ENCODE measurements at places on chromosomes 1 and 21.
A peak's percentile ranks its signal among the peaks of the same experiment; 100 is the strongest.

DNA sequence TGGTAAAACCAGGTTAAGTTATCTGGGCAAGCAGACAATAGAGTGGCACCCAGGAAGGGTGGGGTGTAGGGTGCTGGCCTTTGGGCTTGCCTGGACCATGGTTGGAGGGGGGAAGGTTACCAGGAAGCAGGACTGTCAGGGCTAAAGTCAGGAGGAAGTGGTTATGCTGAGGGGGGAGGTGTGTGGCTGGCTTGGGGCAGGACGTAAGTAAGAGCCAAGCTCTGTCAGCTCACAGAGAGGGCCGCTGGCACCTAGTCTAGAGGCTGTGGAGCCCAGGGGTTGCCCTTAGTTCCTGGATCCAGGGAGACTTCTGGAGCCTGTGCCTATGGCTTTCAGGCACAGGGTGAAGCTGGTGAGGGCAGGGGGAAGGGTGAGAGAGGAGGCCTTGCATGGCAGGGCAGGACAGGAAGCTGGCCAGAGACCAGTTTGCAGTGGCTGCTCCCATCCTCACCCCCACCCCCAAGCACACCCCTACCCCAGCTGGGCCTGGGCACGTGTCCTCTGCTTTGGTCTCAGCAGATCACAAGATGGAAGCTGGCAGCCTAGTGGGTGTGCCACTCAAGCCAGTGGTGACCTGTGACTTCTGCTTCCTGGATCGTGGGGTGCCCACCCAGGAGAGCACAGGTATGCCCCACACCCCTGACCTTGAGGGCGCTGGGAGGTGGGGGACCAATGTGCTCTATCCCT, 20.5 kb upstream of the SMYD3 start:
- no peak for DNase-seq

DNA sequence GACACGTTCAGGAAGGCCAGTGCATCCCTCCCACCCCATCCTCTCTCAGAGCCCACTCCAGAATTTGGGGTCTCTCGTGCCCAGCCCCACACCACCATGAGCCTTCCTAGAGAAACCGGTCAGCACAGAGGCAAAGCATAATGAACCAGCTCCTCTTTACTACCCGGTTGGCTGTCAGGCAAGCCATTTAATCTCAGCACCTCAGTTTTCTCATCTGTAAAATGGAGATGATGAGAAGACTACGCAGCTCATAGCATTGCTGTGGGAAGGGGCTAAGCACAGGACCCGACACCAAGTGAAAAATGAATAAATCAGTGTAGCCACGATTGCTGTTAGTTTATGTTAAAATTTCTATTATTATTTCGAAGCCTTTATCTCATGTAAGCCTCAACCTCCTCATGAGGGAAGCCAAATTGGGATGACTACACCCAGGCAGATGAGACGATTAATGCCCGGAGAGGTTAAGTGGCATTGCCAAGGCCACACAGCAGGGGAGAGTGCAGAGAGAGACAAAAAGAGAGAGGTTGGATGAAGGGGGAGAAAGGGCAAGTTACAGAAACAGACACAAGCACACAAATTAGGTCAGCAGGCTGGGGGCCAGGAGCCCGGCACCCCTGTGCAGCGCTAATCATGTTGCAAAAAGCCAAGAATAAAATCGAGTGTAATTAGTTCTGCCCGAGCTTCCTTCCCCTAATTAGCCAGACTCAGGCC, 25.7 kb downstream of the SDC3 start:
- no peak for DNase-seq

- DNase-seq: no peak
Observed at GRCh38 chr1:207109004-207109403, 5.0 kb downstream of the C4BPA start.

DNA sequence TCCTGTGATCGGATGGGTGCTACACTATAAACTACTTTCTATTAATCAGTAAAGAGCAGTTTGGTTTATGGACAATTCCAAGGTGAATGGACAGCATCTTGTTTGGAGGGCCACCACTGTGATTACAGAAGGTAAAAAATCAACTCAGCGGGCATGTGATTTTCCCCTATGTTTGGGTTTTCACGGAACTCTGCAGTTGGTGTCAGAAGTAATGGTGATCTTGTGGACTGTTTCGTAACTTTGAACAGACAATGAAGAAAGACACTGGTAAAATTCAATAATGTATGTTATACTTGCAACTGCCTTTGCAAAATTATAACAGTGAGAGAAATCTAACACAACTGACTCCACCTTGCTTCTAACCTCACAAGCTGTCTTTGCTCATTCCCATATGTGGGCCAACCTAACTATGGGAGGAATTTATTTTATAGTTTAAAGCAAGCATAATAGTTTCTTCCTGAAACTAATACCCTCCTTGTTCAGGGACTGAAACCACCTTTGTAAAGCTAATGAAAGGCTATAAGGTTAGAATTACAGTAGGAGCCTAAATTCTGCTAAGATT, 53.2 kb downstream of the TRIM33 start:
- no peak for DNase-seq

DNA sequence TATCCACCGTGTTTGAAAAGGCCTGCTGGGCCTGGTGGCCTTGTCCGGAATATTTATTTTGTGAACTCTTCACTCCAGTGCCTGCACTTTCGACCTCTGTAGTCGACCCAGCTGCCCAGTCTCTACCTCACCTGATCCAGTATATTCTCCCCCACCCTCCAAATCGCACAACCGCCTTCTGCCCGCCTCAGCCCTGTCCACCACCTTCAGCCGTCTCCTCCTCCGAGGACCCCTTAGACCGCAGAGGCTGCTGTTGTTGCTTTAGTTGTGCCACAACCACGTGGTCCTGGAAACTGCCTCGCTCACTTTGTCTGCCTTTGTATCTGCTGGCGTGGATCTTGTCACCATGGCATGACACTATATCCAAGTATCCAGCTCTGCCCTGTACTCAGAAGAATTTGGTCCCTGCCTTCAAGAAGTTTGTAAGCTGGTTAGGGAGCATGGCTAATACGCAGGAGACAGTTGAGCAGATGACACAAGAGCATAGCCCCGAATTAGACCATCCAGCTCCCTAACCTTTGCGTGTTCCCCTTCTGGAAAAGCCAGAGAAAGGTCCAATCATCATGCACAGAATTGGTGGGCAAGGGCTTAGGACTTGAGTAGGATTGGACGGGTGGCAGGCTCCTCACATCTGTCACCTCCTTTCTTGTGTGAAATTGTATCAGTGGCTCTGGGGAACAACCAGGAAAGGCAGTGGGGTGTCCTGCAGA, 1.5 kb downstream of the PHGDH start:
- DNase-seq: peak; percentile 57

DNA sequence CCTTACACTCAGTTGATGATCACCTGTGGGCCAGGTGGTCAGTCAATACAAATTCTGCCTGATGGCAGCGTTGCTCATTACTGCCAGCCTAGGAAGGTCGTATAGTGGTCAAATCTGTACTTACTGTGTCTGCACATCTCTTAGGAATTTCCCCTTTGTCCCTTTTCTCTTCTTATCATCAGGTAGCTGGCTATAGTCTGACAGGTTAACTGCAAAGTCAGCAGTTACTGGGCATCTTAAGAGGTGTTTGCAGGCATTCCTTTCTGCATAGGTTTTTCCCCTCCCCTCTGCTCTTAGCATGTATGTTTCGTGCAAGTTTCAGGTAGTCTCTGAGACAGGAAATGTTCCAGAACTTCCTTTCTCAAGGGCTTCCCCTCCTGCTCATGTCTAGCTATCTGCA, 298.7 kb downstream of the LRRIQ3 start:
- DNase-seq: no peak

- DNase-seq: no peak
Observed at GRCh38 chr1:200671235-200671786, 1.6 kb upstream of the DDX59 start.

GRCh38 chr1:26814377-26814776, 12.1 kb upstream of the ZDHHC18 start:
- no peak for DNase-seq

- DNase-seq: no peak
Observed at GRCh38 chr21:20445971-20446370, 552.2 kb upstream of the NCAM2 start.

DNA sequence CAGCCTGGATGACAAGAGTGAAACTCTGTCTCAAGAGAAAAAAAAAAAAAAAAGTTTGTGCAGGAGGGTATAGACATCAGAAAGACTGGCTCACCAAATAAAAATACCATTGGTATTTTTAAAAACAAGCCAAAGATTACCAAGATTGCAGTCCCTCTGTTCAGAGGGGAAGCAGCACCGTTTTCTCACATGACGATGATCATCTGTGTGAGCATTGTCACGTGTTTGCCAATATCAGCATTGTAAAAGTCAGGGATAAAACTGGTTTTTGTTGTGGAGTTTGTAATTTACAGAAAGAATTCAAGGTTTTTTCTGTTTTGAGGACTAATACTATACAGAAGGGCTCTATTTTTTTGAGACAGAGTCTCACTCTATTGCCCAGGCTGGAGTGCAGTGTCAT, 26.5 kb downstream of the ZNF362 start:
- DNase-seq: no peak

GRCh38 chr1:6867729-6868659, 82.7 kb downstream of the CAMTA1 start:
- no peak for DNase-seq

DNA sequence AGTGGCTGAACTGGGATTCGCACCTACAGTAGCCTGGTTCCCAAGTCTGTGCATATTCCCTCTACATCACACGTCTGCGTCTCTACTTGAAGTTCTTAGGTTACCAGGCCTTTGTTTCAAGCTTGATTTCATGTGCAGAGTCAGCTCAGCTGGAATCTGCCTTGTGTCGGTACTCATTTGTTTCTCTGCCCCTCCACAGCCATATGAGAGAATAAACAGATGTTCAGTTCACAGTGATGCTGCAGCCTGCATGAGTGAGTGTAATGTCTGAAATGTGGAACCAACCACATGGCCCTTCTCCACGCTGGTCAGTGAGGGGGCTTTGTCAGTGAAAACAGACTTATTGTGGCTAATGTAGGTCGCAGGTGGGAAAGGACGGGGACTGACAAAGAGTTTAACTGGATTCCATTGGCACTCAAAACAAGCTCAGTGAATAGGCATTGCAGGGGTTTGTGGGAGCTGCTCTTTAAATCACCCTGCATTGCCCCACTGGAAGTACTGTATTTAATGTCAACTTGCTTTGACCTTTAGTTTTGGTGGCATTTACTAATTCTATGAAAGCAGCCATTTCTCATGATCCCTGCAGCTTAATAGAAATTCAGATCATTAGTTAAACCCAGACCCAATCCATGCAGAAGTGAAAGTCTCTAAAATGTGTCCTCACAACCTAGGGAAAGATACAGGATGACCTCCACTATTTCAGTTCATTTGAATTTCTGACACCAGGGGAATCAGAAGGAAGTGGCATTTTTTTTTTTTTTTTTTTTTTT, 136.4 kb upstream of the FAM78B start:
- no peak for DNase-seq

GRCh38 chr1:177737456-177737855, 232.4 kb downstream of the SEC16B start:
- no peak for DNase-seq

DNA sequence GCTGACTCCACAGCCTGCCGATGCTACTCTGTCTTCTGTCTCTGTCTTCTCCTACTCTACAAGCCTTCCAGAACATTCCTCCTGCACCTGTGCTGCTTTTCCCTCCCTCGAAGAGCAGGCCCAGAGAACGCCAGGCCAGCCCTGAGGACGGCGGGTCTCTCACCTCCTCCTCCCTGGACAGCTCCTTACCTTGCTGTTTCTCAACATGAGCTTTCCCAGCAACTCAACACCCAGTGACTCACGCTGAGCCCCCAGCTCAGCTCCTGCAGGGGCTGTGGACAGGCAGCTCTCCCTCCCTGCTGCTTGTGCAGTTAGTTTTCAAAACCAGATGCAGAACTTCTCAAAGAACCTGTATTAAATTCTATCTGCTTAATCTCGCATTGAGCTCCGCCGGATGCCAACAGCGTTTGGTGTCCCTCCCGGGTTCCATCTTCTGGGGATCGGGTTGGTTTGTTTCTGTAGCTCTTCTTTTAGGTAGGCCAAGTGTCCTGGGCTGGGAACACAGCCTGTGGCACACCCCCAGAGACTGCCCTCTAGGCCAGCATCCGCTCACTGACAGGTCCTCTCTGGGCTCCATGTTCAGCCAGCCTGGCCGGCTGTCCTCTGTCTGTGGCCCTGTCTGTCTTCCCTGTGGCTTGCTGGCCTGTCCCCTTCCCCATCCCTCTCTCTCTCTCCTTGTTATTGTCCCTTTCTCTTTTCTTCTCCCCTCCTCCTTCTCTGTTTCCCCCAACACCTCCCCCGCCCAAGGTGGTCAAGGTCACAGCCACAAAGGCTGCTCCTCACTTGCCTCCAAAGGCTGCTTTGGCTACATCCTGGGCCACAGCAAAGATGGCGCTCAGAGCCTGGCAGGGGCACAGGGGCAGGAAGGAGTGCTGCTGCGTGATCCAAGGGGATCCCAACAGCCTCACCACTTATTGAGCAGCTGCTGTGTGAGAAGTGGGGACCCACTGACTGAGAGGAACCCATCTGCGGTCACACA, 391.0 kb downstream of the MATN1 start:
- no peak for DNase-seq

- no peak for DNase-seq
Observed at GRCh38 chr1:5393603-5394002, 598.6 kb downstream of the NPHP4 start.

DNA sequence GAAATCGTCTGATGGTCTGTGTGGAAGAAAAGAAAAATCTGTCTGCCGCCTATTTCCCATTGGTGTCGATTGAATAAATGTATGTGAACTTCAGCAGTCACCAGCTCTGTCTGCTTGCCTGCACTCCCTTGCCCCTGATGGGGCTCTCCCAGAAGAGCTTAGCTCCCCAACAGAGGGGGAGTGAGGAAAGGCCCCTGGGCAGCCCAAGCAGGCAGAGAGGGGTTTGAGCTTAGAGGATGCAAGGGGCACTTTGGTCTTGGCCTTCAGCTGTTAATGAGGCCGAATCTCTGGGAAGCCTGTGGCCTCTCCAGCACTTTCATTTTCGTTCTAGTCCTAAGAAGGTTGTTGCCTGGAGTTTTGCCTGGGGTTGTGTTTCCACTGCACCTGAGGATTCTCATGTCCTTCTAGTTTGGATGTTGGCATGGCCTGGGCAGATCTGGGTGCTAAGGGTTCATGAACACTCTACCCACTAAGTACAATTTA, 2.8 kb downstream of the FOXD2 start:
- no peak for DNase-seq

DNA sequence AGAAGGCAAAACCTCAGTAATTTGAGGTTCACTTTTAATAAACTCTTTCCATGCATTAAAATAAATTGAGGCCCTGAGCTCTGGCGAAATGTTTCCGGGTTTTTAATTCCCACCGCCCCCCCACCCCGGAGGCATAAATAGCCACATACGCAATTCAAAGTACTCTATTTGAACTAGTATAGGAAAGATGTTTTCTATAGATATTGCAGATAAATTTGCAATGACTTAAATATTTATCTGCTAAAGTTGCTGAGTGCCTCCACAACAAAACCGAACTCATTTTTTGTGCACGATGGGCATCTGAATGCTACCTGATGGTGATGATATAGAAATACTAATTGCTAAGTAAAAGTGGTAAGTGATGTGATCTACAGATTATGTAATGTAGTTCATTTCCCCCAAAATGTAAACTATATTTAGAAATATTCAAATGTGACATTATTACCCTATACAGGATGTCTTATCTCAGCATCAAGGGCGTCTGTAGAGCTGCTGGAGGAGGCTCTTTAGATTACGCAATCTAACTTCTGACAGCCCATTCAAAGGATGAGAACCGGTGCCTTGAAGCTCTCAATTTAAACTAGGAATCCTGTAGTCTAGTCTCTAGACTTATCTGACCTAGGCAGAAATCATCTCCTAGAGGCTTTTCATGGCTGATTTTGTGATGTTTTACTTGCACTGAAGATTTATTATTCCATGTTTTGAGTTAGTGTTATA, 8.5 kb downstream of the IRF2BP2 start:
- no peak for DNase-seq
